ENCODE measurements at places on chromosomes 5 and 9.

DNA sequence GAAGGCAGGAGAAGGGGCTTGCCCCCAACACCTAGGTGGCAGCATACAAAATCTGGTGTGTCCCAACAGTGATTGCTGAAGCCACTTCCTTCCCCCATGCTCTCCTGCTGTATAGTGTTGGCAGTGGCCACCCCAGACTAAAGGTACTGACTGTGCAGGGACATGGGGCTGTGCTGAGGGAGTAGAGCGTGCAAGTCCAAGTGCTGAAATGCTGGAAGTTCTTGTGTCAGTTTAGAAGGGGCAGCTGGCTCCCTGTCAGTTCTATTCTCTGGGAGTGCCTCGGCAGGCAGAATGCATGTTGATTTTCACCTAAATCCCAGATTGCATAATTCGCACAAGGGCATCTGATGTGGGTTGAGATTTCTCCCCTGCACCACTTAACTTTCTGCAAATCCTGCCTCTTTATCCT is 68.6 kb downstream of the GDNF start:
- no peak for DNase-seq

- DNase-seq, result no peak
Observed at GRCh38 chr5:24598956-24599355, 45.8 kb downstream of the CDH10 start.

- no peak for DNase-seq
Observed at GRCh38 chr5:135308752-135309151, 90.3 kb downstream of the MACROH2A1 start.

GRCh38 chr5:64790210-64790609 is 21.5 kb downstream of the CWC27 start:
- no peak for DNase-seq
